ENCODE measurements at places on chromosomes 3 and 15.
A peak's percentile ranks its signal among the peaks of the same experiment; 100 is the strongest.

- no peak for DNase-seq
Measured at GRCh38 chr3:116165135-116165534, 280.2 kb downstream of the LSAMP start.

DNA sequence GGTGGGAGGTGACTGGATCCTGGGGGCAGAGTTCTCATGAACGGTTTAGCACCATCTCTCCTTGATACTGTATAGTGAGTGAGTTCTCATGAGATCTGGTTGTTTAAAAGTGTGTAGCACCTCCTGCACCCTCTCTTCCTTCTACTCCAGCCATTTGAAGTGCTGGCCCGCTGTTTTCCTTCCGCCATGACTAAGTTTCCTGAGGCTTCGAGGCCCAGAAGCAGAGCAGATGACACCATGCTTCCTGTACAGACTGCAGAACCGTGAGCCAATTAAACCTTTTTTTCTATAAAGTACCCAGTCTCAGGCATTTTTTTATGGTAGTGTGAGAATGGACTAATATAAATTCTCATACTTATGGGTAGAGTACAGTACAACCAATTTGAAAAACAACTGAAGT is 123.6 kb upstream of the BHLHE40 start:
- no peak for DNase-seq

GRCh38 chr3:141782386-141782932 is 19.3 kb downstream of the GRK7 start:
- DNase-seq = no peak

DNA sequence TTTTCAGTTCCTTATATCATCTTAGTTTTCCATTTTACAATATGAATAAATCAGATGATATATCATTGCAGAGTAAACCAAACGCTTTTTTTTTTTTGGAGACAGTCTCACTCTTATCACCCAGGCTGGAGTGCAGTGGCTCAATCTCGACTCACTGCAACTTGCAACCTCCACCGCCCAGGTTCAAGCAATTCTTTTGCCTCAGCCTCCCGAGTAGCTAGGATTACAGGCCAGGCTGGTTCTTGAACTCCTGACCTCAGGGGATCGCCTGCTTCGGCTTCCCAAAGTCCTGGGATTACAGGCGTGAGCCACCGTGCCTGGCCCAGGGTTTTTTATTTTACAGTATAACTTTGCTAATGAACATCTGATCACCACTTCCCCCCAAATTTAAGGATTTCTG is 5.9 kb upstream of the EBLN2 start:
- DNase-seq = no peak

GRCh38 chr15:28892789-28893610 is 7.2 kb downstream of the APBA2 start:
- no peak for DNase-seq

DNA sequence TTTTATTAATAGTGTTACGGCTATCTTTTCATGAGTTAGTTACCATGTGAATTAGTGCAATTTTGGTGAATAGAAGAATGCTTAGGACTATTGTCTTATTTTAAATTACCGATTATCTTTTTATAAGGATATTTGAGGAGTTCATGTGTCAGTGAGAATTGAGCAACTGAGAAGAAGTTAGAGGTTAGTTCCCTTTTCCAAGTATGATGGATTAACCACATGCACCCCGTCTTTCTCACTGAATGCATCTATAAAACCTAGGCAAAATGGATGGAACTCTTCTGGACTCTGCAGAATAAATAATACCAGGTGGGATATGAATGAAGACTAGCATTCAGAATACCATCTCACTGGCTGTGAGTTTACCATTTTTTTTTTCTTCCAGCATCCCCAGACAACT is 74.3 kb downstream of the TCF12 start:
- DNase-seq = no peak

DNA sequence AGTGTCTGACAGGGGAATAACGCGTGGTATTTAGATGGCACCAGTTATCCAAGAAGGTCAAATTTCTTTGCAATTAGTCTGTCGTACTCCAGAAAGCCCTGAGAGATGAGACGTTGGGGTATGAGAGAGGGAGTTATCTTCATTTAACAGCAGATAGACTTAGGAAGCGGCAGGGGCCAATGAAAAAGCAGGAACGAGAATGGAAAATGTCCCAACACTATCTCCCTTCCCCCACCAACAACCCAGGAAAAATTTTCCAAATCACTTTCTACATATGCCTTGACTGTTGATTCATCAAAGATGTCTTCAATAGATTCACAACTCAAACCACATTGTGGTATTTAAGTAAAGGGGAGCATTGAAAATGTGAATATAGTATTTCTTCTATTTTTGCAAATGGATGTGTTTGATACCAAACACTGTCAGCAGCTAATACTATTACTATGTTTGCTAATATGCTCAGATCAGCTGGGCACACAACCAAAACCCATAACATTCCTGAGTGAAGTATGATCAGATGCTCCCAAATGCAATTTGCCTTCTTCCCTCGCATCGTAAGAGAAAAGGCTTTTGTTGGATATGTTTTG is 13.3 kb upstream of the GREM1 start:
- DNase-seq = no peak

DNA sequence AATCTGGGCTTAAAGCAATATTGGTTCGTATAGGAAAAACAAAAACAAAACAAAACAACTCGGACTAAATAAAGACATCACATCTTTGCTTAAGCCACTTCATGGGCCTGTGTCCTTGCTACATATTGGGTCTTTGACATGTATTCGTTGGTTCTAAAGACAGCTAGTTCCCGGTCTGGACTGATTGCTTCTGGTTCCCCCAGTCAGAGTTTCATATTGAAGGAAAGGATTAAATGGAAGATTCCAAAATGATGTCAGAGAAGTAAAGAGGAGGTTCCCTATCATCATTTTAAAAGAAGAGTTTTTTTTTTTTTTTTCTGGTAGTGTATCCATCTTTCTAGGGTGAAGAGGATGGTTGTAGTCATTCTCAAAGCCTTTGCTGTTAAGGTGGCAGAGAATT is 2.3 kb downstream of the OXSR1 start:
- no peak for DNase-seq

DNA sequence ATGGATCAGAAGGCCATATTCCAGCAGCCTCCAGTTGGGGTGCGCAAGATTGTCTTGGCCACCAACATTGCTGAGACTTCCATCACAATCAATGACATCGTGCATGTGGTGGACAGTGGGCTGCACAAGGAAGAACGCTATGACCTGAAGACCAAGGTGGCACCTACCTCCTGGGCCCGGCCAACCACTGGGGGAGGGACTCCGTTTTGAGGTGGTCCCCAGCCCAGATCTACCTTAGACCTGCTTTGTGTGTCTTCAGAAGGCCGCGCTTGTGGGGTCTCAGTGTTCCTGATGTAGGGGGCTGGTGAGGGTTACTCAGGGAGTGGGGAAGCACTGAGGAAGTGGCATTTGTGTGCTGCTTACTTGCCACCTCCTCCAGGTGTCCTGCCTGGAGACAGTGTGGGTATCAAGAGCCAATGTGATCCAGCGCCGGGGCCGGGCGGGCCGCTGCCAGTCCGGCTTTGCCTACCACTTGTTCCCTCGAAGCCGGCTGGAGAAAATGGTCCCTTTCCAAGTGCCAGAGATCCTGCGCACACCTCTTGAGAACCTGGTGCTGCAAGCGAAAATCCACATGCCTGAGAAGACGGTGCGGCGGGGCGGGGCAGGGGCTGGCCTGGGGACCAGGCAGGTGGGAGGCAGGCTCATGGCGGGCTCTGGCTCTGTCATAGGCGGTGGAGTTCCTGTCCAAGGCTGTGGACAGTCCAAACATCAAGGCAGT is 45.0 kb downstream of the DHX30 start:
- no peak for DNase-seq

GRCh38 chr3:12345584-12346494 is 57.0 kb downstream of the PPARG start:
- no peak for DNase-seq

DNA sequence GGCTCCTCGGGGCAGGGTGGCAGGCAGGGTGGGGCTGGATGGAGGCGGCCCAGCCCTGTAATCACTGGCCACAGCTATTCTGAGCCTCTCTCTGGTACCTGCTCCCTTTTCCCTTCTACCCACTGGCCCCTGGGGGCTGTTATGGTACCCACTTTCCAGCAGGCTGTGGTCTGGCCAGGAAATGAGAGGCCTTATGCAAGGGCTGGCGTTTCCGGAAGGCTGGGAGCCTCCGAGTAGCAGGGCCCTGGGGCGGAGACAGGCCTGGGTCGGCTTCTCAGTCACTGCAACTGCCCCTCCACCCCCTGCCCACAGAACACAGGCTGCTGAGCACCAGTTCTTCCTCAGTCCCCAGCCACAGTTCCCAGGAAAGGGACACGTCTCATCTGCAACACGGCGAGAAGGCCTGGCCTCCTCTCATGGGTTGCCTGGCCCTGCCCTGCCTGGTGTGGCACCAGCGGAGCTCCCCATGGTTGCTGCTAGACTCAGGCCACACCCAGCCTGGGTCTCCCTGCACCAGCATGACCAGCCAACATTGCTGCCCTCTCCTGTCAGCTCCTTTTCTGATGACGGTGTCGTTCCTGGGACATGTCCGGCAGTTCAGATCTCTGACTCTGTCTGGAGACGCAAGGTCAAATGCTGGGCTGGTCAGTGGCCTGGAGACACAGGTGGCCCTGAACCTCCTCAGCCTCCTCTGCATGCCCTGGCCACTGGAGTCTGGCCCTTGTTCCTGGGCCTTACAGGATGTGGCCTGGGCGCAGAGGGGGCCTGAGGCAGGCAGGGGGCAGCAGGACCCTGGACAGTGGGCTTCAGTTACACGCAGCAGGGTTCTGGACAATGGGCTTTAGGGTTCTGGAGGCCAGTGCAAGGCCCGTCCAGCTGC is 6.5 kb downstream of the CHST13 start:
- no peak for DNase-seq

GRCh38 chr3:128572013-128572412 is 78.6 kb downstream of the RPN1 start:
- no peak for DNase-seq

- DNase-seq = no peak
Measured at GRCh38 chr3:66482018-66482404, 18.8 kb downstream of the LRIG1 start.

GRCh38 chr3:16723978-16724377 is 118.8 kb upstream of the DAZL start:
- DNase-seq = no peak

- DNase-seq = peak; percentile 87
Measured at GRCh38 chr15:70763120-70763949, at the start of gene UACA. TSS of gene UACA (minus strand) at chr15:70763558. CDS start at chr15:70763407, 151 bp downstream.

- DNase-seq = no peak
Measured at GRCh38 chr3:13863965-13864595, 15.8 kb downstream of the WNT7A start.

DNA sequence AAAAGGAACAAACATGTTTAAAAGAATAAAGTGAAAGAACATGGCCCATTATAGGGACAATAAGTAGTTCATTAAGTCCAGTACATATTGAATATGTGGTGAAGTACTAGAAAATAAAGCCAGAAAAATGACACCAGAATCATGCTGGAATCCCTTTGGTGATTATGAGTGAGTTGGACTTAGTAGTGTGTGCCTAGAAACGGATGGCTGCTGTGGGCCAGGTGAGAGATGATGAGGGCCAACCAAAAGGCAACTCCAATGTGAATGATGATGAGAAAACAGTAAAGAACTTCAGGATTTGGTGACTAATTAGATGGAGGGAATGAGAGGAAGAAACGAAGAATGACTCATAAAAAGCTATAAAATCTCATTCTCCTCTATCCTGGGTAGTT is 3.3 kb downstream of the CRYGS start:
- DNase-seq = no peak

GRCh38 chr15:85479071-85479647 is 98.8 kb downstream of the AKAP13 start:
- DNase-seq = no peak

DNA sequence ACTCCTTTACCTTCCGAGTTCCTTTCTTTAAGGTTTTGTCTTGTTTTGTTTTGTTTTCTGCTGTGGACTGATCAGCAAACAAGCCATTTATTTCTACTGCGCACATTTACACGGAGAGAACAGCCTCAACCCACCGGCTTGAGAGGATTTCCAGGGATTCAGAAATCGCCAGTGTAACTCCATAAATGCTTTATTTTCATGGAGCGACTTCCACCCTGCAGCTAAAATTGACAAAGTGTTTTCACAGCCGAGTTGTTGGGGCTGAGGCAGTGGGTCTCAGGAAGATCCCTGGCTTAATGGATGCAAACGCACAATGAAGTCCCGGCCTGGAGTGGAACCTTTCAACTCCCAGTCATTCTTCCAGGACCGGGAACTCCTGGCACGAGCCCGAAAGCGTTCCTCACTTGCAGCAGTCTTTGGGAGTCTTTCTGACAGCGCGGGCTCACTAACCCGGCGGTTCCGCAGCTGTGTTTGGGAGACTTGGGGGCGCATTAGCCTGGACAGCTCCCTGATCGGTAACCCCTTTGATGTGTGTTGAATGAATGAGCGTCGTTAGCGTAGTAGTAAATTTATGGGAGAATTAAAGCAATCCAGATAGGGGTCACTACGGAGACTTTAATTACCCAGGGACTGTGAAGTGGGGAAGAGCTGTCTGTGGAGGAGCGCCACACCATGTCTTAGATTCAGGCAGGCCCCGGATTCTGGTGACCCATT is 785 bp upstream of the MYRIP start:
- DNase-seq = no peak

DNA sequence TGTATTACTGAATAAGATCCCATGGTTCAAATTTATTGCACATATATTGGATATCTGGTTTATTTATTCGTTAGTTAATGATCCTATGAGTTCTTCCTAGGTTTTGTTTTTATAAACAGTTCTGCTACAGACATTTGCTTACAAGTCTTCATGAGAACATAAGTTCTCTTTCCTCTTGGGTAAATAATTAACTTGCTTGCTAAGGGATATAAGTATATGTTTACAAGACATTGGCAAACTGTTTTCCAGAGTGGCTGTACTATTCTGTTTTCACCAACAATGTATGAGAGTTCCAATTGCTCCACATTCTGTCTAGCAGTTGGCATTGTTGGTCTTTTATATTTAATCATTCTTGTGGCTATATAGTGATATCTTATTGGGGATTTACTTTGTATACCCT is 341.8 kb upstream of the GBE1 start:
- no peak for DNase-seq

- no peak for DNase-seq
Measured at GRCh38 chr3:96478496-96478895, 335.9 kb upstream of the EPHA6 start.

DNA sequence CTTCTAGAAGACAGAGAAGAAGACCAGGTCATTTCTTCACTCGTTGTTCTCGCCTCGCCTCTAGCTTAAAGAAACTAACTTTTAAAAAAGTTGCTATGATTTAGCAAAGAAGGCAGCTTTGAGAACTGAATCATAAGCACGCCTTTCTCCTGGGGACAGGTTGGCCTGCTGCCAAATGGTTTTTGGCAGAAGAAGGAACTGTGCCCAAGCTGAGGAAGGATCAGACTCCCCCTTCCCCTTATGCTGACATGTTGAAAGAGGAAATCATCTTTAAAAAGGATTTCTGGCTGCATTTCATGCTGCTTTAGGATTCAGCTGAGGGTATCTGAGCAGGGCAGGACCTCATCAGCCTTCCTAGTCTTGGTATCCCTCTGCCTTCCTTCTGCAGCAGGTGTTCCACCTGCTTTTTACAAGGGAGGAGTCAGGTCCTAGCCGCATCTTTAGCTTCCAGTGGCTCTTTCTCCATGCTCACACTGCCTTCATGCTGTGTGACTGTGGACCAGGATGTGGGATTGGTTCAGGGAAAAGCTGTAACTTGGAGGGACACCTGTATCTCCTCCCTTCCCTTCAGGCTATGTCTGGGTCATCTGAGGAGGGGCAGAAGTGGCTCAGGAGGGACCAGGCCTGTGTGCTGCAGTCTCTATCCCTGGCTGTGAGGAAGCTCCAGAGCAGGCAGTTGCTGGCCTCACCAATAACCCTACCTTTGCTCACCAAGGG is 34.1 kb upstream of the HACD2 start:
- DNase-seq = no peak

All from hypothalamus (tissue), 51 donors.